IPS-NIHi11 (cell line): ENCODE measurements at places on chromosomes 7 and 10.

GRCh38 chr7:29033584-29033983, 75.5 kb upstream of the TRIL start:
- no peak for DNase-seq

DNA sequence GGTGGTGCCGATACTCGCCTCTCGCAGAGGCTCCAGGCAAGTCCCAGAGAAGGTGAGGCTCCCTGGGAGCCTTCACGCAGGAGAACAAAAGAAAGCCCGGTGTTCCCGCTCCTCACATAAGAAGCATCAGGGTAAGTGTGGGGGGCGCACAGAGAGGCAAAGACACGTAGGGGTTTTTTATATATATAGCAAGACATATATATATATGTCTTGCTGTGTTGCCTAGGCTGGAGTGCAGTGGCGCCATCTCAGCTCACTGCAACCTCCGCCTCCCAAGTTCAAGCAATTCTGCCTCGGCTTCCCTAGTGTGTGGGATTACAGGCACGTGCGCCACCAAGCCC, 61.3 kb downstream of the PDIA4 start:
- DNase-seq: no peak

- no peak for DNase-seq
Observed at GRCh38 chr10:32299354-32299980, 47.5 kb downstream of the EPC1 start.

- DNase-seq: no peak
Observed at GRCh38 chr7:17912050-17912449, 28.2 kb downstream of the SNX13 start.

DNA sequence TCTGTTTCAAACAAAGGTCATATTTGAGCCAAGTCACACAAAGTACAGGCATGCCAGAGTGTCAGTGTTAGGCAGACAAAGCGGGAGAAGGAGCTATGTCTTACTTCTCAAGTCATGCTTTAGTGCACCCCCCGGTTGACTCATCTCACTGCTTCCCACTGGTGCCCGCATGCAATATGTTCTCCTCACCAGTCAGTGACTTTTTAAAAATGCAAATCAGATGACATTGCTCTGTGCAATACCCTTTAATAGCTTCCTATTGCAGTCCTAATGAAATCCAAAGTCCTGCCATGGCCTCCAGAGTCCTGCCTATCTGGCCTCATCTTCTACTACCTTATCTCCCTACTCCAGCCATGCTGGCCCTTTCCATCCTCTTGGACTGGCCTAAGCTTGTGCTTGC, 429.1 kb downstream of the ACTR3B start:
- DNase-seq: no peak

GRCh38 chr7:8260871-8261694, 884 bp downstream of the ICA1 start:
- DNase-seq: peak; percentile 26

GRCh38 chr7:28269700-28270361, 89.2 kb upstream of the JAZF1 start:
- no peak for DNase-seq

DNA sequence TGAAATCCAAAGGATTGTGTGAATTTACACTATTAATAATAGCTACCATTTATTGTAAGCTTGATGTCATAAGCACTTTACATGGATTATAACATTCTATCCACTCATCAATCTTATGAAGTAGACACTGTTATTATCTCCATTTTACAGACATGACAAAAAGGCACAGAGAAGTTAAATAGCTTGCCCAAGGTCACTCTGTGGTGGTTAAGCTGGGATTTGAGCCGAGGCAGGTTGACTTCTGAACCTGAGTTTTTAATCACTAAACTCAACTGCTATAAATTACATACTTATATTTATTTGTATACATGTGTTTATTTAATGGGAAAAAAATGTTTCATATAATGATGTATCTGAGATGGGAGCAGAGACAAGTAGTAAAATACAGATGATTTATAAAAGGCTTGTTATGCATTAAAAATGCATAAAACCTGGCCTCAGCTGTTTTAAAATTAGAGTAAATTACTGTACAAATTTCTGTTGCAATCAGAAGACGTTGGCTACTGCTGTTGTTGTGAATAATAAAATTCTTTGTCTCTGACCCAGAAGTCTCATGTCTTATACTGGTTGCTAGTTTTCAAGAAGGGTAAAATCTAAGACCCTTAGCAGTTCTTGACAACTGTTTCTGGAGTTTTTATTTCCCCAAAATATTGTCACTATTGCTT, 61.1 kb upstream of the CALD1 start:
- no peak for DNase-seq

DNA sequence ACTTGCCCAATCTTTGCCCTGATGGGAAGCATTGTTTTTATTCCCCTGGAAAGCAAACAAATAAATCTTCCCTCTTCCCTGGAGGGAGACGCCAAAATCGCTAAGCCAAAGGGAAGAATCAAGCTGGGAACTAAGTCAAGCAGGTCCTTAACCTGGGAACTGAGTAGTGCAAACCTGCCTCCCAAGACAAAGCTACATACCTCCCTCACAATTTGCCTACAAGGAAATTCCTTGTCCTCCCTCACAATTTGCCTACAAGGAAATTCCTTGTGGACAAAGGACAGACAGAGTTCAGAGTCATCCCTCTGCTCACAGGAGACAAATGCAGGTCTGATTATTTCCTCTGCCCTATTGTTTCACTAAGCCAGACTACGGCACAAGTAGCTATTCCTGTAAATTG, 50.5 kb downstream of the SPOCK2 start:
- no peak for DNase-seq

DNA sequence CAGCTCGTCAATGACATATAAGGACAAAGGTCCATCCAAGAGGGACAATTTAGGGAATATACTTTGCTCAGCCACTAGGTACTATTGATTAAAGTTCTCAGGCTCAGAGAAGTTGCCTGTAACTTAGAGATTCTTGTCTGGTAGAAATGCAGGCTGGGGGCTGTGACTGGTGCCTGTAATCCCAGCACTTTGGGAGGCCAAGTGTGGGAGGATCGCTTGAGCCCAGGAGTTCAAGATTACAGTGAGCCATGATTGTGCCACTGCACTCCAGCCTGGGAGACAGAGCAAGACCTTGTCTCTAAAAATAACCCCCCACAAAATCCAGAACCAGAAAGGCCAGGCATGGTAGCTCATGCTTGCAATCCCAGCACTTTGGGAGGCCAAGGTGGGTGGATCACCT, 36.2 kb upstream of the ACTR3B start:
- DNase-seq: no peak

DNA sequence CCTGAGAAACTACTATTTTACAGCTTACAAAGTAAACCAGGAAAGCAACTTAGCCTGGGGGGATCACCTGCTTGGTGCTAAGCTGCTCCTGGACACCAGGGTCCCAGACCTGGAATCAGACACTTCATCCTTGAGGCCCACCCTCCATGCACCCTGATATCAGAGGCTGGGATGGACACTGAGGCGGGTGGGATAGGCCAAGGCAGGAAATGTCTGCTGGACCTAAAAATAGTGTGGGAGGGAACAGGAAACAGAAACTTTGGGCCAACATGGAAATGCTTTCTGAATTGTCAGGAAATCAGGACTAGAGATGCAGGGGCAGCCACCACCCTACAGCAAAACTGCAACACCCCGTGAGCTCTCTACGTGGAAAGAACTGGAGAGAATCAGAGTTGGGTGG, 101.5 kb upstream of the PODXL start:
- no peak for DNase-seq

GRCh38 chr10:35191523-35191922, 64.9 kb downstream of the CREM start:
- no peak for DNase-seq
